ENCODE measurements at places on chromosomes 6 and 20.

GRCh38 chr6:168089186-168090063, 10.4 kb upstream of the FRMD1 start:
- no peak for DNase-seq

- no peak for DNase-seq
Observed at GRCh38 chr6:75377386-75377785, 92.8 kb upstream of the TMEM30A start.

GRCh38 chr6:85670573-85670972, 27.9 kb upstream of the SYNCRIP start:
- DNase-seq = no peak

DNA sequence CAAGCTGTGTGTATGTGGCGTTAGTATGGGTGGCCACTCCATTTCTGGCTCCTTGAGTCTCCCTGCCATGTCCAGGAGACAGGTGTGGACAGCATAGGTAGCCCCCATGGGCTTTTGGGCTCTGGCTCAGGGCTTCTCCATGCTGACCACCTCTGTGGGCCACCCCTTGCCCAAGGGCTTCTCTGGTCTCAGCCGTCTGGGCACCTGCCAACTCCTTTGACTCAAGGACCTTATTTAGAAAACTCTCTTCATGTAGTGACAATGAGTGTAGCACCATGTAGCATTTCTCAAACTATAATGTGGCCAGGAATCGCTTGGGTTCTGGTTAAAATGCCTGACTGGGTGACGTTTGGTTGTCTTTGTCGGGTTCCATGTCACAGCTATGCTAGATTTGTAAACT, 5.1 kb upstream of the GTSF1L start:
- DNase-seq = no peak

GRCh38 chr6:63742060-63742459, 106.5 kb downstream of the PHF3 start:
- no peak for DNase-seq

DNA sequence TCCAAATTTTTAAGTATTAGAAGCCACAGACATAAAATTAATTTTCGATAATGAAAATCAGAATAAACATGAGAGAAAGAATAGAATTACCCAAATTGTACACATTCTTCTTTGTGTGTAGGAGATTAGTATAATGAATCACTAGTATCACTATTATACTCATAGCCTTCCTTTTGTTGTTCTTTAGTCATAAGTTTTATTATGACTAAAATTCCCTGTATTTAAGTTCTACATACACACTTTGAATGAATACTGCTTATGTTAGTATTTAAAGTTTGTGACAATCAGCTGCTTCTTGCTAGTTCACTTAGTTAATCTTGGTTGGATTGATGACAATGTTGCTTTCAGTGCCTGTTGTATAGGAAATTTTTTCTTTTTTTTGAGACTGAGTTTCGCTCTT, 72.7 kb downstream of the CCDC170 start:
- no peak for DNase-seq

GRCh38 chr6:93679836-93680235, 260.5 kb upstream of the EPHA7 start:
- no peak for DNase-seq

DNA sequence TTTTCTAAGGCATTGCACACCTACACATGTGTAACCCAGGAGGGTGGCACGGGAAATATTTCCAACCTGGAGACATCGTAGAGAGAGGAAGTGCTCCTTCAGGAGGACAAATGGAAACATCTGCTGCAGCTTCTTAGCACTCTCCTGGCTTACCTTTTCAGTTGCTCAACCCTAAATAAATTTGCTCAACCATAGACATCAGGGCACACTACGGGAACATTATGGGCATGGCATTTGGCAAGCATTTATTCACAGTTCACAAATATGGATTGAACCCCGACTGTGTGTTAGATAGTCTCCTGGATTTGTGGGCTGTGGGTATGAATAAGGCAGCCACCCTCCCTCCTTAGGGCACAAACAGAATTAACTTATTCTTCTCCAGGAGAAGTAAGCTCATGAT, 118.7 kb downstream of the SOX4 start:
- DNase-seq = no peak

GRCh38 chr6:51323056-51323455, 504.4 kb downstream of the TFAP2B start:
- no peak for DNase-seq

- no peak for DNase-seq
Observed at GRCh38 chr6:25958700-25959162, 3.9 kb upstream of the TRIM38 start.

GRCh38 chr6:42093582-42094329, 43.4 kb downstream of the TAF8 start:
- DNase-seq = no peak

GRCh38 chr6:83311231-83311630, 118.1 kb downstream of the RWDD2A start:
- DNase-seq = no peak

DNA sequence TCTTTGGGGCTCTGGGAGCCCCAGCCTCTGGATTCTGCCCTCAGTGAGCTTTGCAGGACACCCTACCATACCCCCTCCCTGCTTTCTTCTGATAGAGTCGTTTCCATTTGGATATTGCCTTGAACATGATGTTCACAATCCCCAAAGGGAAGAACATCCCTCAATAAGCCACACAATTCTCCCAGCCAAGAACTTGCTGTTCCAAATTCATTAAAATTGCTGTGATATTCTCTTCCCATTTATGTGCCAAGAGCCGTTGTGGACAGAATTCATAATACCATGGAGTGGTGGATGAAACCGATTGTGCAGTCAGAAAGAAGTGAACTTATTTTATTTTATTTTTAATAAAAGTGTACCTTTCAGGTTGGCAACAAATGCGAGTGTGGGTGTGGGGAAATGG, 95.8 kb downstream of the DHX35 start:
- DNase-seq = no peak

GRCh38 chr20:12956303-12956702, 52.5 kb upstream of the SPTLC3 start:
- no peak for DNase-seq

DNA sequence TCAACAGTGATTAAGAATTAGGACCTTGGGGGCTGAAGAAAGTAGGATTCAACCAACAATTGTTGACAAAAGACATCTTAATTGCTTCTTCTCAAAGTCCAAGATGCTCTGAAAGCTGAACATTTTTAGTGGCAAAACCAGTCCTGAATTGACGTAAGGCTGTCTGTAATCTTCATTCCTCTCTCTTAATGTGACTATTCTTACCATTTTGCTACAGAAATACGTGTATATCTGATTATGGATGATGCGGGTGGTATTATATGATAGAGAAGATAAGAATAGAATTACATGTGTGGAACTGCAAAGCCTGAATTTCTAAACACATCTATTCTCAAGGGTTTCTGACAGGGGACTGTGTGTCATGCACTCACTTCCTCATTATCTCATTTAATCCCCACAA, 130.3 kb upstream of the SASH1 start:
- DNase-seq = no peak

GRCh38 chr6:112253841-112254816, at the start of gene LAMA4:
Gene LAMA4, minus strand, starts transcription at chr6:112254567. Its CDS starts 417 bp downstream, at chr6:112254150.
- peak; percentile 21 for DNase-seq

GRCh38 chr6:71490876-71491275, 202.3 kb downstream of the OGFRL1 start:
- no peak for DNase-seq

DNA sequence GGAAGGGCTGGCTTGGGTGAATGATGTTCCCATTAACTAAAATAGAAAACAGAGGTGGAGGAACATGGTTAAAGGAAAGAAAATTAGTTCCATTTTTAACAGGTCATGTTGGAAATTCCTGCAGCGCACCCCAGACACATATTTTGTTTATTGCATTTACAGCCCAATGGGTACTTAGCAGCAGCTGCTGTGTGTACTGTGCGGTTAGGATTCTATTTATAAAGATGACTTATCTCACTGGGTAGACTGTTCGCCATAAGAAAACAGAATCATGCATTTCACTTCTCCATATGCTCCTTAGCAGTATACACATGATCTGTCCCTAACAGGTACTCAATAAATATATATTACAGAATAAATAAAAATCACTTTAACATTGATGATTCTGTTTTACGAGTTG, 135.8 kb downstream of the SLC35F1 start:
- no peak for DNase-seq

- DNase-seq = no peak
Observed at GRCh38 chr6:104855507-104855906, 4.2 kb downstream of the HACE1 start.

DNA sequence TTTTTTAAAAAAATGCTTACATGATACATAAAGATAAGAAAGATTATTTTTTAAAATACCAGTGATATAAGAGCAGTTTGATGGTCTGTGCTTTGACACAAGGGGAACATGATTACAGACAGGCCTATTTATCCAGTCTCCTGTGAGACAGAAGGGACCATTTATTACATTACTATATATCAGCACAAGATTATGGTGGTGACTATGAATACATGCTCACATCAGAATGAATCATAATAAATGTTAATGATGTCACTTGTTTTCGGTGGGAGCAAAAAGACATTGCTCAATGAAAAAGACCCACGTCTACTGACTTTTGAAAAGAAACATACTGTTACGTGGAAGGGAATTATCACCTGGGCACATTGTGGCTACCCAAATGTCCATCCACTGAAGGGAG, 455.1 kb downstream of the CDC5L start:
- DNase-seq = no peak

- DNase-seq = no peak
Observed at GRCh38 chr6:161835500-161836215, 561.8 kb upstream of the AGPAT4 start.

DNA sequence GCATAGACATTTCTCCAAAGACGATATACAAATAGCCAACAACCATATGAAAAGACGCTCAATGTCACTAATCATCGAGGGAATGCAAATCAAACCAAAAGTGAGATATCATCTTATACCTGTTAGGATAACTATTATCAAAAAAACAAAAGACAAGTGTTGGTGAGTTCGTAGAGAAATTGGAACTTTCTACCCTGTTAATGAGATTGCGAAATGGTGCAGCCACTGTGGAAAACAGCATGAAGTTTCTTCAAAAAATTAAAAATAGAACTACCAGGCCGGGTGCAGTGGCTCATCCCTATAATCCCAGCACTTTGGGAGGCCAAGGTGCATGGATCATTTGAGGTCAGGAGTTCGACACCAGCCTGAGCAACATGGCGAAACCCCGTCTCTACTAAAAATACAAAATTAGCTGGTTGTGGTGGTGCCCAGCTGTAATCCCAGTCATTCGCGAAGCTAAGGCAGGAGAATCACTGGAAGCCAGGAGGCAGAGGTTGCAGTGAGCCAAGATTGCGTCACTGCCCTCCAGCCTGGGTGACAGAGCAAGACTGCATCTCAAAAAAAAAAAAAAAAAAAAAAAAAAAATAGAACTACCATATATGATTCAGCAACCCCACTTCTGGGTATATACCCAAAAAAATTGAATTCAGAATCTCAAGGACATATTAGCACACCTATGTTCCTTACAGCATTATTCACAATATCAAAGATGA, 170.0 kb upstream of the ZNF184 start:
- DNase-seq = no peak

DNA sequence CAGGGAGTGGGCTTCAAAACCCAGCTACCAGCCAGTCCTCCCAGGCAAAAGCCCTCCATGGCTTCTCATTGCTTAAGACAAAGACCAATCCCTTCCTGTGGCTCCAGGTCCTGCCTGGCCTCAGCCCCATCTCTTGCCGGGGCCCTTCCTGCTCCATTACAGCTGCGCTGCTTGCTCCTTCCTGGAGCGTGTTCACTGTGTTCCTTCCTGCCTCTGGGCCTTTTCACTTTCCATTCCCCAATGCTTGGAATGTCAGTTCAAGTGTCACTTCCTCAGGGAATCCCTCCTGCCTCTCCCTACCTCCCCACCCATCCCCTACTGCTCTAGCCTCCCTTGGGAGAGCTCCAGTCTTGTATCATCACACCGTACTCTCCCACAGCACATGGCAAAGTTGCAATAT, 11.1 kb upstream of the ITPR3 start:
- DNase-seq = no peak

DNA sequence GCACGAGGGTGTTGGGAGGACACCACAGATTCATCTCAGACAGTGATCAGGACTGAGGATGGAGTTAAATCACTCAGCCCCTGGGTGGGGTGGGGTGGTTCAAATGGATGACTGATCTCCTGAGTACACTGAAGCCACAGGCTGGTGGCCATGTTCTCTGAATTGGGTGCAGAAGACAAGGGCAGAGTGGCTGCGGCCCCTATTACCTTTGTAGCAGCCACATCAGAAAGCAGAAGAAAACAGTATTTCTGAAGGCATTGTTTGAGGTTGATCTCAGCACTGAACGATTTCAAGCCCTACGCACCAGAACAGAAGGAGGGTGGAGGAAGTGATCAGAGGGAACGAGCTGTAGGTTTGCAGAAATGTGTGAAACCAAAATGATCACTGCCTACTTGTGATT, 71.6 kb downstream of the SH3BGRL2 start:
- peak; percentile 40 for DNase-seq

GRCh38 chr6:141028791-141029280, 1103.9 kb upstream of the GJE1 start:
- DNase-seq = no peak

DNA sequence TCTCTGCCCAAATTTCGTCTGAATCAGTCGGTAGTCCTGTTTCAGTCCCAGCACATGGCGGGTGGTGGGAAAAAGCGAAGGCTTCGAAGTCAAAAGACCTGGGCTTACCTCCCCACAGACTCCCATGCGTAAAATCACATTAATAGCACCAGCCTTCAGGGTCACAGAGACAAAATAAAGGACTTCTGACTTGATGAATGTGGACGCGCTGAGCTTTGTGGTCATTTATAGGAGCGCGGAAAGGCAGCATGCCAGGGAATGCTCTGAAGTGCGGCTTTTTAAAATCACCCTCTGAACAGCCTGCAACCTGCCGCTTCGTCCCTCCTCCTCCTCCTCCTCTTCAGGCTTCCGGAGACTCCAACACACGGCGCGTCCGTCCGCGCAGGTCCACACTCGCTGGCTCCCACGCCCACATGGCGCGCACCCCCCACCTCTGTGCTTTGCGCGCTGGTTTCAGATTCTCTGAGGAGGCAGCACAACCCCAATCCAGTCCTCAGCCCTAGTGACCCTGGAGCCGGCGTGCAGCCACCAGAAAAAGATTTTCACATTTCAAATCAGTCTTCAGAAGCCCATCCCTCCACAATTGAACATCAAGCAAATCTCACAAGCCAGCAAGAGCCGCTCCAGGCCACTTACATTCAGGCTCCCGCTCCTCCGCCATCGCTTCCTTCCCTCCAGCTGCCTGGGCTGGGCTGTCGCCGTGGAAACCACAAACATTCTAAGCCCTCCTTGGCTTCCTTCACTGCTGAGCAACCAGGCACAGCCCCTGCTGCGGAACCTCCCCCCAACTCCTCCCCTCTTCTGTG, at the start of gene C6orf118:
Gene C6orf118 (minus strand): TSS at position 680 of the 806 bp plus-strand sequence. CDS start 19 bp downstream, at position 661.
- no peak for DNase-seq

- no peak for DNase-seq
Observed at GRCh38 chr6:95081231-95081630, 496.1 kb upstream of the MANEA start.

DNA sequence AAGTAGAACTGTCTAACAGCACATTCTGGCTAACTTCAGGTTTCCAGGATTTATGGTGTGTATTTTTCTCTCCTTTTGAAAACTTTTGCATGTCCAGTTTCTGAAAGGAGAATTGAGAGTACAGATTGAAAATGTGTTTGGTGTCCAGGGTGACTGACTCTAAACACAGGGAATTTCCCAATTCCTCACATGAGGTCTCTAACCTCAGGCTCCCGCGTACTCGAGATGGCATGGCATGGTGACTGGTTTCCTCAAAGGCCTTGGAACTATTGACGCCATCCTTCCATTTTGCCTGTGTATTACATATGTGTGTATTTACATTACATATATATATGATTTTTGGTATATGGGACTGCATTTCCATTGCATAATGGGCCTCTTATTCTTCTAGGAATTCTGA, 52.5 kb downstream of the PRND start:
- no peak for DNase-seq

All from activated T-cell treated with anti-CD3 and anti-CD28 coated beads, Interleukin-2, amount 50 U/mL, for 1 hour (primary cell).